CD4-positive, alpha-beta T cell (primary cell): ENCODE measurements at places on chromosomes 5 and 9.

DNA sequence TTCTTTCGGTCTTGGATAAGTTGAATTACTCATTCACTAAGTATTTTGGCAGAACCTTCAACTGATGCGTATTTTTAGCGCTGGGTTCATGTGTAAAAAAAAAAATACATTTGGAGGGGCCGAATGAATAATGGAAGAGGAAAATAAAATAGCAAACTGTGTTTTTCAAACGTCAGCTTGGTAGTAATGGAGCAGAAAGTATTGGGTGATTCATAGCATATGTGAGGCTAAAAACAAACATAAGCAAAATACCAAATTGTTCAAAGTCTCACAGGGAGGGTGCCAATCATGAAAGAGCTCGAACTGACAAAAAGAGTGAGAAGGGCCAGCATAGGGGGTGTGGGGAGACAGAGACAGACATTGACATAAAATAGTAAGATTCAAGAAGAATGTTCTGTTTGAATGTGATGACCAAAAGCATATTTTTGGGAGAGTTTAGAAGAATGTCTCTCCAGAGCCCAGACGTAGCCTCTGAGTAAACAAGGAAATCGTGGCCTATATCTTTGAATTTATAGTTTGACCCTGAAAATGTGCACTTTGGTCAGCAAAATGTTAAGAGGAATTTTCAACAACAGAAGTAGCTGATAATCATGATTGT is 174.9 kb upstream of the HMHB1 start:
- no peak for DNase-seq

GRCh38 chr5:69268899-69269298 is 34.2 kb downstream of the CDK7 start:
- DNase-seq, result no peak

DNA sequence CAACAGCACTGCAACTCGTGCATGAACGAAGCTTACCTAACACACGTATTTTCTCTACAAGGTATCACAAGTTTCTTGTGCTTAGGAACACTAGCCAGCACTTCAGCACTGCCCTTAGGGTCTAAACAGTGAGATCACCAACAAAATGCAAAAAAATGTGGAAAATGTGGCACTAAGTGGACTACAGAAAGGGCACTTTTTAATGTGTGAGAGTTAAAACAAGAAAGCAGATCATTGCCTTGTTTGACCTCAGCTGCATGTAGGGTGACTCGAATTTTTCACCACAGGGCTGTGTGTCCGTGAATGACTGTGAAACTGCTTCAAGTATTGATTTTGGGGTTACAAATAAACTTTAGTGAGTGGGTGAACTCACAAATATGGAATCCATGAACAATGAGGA is 90.5 kb downstream of the MARCHF3 start:
- DNase-seq, result no peak

- no peak for DNase-seq
Observed at GRCh38 chr5:111469903-111470302, 42.4 kb downstream of the STARD4 start.
